Fibroblast of skin of abdomen (primary cell): ENCODE measurements at places on chromosomes 5 and 9.
A peak's percentile ranks its signal among the peaks of the same experiment; 100 is the strongest.

GRCh38 chr9:95409650-95410426 lies 92.3 kb upstream of the FANCC start:
- peak; percentile 89 for DNase-seq

DNA sequence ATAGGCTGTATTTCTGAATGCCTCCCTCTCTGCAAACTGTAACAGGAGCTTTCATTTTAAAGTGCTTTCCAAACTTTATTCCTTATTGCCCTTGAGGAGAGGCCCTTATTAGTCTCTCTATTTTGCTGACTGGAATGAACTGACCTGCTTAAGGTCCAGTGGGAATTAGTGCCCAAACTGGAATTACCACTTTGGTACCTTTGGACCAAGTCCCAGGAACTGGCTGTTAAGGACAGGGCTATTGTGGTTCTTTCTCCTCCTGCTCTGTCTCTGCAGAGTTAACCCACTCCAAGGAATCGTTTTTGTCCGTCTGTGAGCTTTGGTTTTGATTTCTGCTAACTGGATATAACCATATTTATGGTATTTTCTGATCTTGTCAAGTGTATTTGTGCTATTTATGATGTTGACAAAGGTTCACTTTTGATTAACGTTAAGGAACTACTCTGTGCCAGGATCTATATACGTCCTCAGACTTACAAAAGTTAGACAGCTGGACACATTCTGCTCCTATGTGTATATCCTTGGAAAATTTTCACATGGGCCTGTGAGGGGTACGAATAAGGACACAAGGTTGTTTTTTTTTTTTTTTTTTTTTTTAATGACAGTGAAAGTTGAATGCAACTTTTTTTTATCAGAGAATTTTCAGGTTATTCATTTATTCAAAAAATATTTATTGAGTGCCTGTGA lies 189.1 kb upstream of the ANKRD55 start:
- DNase-seq: no peak

- no peak for DNase-seq
These were observed 117.8 kb upstream of the SPIN1 start for GRCh38 chr9:88270413-88270812.

- peak; percentile 66 for DNase-seq
These were observed 4.0 kb upstream of the CDK5RAP2 start for GRCh38 chr9:120583958-120584369.

DNA sequence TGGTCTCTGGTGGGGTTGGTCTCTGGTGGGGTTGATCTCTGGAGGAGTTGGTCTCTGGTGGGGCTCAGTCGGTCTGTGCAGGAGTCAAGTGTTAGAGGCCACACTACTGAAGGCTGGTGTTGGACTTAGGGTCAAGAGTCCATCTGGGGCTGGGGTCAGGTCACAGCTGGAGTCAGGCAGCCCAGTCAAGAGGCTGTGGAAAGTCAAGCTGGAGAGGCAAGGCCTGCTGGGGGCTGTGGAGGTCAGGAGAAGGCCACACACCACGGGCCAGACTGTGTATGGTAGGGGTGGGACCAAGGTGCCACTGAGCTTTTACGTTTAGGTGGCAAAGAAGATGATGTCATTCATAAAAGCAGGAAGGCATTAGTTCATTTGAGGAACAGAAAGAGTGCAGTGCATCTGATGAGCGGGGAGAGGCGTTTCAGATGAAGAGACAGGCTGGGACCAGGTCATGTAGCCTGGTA lies 16.7 kb upstream of the CD74 start:
- no peak for DNase-seq

GRCh38 chr9:135083241-135083810 lies 4.1 kb upstream of the OLFM1 start:
- no peak for DNase-seq

DNA sequence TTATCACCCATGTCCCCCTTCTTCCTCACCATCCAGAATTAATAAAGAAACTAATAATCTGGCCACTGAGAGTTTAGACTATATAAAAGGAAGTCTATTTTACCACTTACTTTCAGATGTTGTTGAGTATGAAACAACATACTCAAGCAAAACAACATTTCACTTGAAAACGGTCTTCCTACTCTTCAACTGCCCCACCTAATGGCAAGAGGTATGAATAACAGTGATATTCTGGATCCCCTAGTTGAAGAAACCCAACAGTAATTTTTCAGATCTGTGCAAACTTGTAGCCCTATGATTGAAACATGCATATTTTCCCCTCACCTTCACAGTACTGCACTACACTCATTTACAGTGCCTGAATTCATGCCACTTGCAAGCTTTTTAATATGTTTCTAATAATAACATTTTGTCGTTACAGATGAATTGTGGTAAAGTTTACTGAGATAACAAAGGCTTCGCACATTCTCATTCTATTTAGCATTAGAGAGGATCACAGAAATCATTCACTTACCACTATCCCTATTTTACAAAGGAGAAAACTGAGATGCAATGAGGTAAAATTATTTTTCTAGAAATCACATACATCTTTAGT lies 267.9 kb upstream of the PDE4D start:
- peak; percentile 35 for DNase-seq

DNA sequence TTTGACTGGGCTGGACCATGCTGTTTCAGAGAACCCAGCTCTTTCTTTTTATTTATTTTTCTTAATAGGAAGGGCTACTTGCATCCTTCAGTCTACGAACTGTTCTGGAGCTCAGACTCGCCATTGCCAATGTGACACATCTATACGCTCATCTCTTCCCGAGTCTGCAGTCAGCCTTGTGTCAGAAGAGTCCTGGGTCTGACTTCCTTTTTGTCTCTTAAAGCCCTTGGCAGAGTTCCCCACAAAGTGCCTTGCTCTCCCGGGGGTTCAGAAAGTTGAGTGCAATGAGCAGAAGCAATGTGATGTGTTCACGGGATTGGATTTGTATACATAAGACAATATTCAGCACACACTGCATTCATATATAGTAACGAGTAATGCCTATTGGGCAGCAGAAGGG lies 140.4 kb downstream of the ATPSCKMT start:
- no peak for DNase-seq

DNA sequence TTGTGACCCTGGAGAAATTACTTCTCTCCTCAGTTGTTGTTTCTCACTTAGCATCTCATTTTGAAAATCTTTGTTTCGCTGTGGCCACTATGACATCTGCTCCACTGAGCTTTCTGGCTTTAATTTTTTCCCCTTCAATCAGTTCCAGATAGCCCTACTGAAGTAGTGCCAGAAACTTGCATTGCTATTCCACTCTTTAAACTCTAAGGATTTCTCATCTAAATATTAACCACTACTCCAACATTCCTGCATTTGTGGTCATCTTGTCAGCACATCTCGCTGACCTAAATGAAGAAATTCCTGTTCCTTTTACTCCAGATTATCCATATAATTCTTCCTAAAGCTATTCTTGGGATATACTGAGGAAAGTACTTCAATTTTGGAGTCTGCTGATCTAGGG lies 15.3 kb upstream of the NOL6 start:
- DNase-seq: peak; percentile 84

DNA sequence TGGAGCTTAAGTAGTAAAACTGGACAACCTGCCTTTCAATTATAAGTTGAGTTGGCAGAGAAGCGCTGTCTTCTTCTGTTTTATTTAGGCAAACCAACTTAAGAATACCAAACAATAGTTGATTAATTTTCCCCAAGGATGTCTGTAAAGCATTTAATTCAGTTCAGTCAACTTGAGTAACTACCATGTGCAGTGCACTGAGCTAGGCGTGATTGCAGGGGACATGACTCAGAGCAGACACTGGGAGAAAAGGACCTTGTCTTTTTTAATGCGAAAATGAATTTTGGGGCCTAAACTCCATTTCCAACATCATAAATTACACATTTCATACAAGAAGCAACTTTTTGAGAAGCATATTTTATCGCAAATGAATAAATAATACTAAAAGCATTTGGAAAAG lies 66.3 kb downstream of the FBXL7 start:
- DNase-seq: peak; percentile 23

GRCh38 chr5:135255461-135256178 lies 143.4 kb downstream of the MACROH2A1 start:
- DNase-seq: no peak

DNA sequence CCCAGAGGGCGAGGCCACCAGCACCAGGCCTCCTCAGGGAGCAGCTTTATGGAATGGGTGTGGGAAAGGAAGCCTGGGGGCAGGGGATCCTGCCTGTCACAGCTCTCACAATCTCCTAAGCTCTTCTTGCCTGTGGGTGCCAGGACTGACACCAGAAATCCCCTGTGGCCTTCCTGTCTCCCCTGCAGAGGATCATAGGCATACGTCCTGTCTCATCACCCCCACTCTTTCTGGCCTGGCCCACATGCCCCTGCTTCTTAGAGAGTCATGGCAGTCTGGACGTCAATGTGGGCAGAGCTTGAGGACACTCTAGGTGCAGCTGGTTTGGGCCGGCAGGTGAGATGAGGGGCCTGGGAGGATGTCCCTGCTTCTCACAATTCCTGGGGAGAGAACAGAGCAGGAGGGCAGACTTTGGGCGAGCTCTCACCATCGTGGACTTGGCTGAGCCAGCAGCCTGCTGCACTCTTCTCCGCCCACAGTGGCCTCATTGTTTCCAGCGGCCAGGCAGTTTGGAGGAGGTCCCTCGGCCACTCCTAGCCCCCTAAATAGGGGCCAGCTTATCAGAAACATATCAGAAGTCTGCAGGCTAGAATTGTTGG lies 67.3 kb upstream of the ZFR start:
- DNase-seq: no peak

- DNase-seq: no peak
These were observed 55.4 kb downstream of the LMX1B start for GRCh38 chr9:126669108-126669507.

- DNase-seq: peak; percentile 23
These were observed 286.8 kb upstream of the PANK3 start for GRCh38 chr5:168865968-168866367.
